Caco-2 (cell line): ENCODE measurements at places on chromosomes 3 and 15. TPM values are rescaled to one million over a fixed set of nuclear protein-coding genes. Genes with fewer than 3 reads are reported as not detected.

- no peak for DNase-seq
These were observed 6.3 kb upstream of the CCR4 start for GRCh38 chr3:32945136-32945535.

DNA sequence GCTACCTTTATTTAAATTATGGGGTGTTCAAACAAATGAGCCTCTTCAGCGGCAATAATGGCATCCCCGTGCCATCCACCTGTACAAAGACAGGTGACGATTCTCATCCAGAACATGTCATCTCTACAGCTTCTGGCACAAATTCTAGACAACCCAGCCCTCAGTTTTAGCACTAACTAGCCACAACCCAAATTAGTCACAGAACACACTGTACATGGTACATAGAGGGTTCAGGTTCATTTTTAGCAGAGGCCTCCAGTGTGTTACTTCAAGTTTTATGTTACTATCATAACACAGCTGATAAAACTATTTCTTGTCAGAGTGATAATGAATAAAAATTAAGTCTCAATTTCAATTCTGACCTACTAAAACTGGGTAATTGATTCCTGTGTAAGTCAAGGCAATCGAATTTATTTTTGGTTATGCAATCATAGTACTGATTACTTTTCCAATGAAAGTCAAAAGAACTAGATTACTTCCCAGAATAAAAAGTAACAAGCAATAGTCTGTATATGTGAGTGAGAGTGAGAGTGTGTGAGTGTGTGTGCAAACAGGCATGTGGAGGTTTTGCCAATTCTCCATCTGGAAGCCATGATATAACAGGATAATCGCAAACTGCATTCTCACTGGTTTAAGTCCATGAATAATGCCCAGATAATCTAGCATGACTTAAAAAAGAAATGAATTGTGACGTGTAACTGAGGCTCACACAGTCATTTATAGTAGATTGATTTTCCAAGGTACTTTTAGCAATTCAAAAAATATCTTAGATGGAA, 37.4 kb downstream of the SHQ1 start:
- no peak for DNase-seq

GRCh38 chr3:132368515-132368914, 48.8 kb upstream of the DNAJC13 start:
- DNase-seq, result no peak

DNA sequence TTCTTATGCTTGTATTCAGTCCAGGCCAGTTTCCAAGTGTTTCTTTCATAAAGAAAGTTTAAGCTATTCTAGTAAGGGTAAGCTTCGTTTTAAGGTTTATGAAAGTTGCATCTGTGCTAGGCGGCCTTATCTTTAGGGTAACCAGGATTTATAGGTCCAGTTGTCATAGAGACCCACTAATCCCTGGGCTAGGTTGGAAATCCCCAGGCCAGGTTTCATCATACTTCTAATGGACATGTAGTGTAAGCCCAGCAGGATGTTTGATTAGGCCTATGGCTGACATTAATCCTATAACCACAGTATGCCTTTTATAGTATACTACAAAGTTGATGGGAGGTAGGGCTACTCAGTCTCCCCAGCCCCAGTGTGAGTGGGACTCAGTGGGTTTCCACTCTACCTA, 312.4 kb downstream of the CACNA2D3 start:
- DNase-seq, result no peak

DNA sequence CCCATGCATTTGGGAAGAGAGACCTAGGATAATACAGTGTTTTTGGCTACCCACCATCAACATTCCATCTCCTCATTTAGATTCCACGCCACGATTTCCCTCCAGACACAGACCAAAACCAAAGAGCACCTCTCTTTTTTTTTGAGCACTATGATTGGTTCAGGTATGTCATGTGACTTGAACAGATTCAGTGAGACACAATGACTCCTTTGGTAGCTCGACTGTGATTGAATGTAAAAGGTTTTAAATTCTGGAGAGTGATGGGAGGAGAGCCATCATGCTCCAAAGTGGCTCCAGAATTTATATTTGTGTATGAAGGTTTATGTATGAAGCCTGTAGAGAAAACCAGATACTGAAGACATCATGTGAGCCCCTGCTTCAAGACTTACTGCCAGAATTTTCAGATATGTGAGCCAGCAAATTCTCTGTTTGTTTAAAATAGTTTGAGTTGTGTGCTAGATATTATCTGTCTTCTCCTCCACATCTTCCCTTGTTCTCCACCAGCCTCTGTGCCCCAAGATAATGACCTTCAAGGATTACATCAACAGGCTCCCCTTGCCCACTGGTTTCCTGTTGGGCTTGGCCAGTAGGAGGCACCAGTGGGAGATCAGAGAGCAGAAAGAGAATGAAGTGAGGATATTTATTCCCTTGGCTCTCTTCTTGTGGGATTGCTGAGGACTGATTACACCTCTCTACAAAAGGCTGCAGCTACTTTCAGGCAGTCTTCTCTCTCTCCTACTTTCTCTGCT, 12.5 kb downstream of the MYD88 start:
- no peak for DNase-seq

GRCh38 chr3:133775309-133775708, 29.1 kb downstream of the TF start:
- no peak for DNase-seq

- no peak for DNase-seq
These were observed 6.7 kb downstream of the VGLL3 start for GRCh38 chr3:86984271-86984670.

DNA sequence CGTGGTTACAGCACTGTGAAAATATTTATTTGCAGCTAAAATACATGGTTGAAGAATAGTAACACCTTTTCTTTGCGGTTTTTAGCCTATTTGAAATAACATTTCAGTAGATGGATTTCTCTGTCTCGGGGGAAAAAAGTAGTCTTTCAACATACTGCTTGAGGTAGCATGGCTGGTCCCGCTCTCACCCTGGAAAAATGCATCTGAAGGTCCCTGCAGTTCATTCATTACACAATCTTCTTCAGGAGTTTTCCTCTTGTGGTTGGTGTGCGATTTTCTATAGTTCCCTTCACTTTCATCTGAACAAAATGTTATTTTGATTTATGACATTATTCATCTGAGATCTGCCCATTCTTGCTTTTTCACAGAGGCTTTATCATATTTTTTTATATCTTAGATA, 75.9 kb downstream of the STRIT1 start:
- no peak for DNase-seq

- no peak for DNase-seq
These were observed 83.0 kb upstream of the KCNAB1 start for GRCh38 chr3:156037356-156037755.

GRCh38 chr3:15367059-15367458, 34.7 kb upstream of the SH3BP5 start:
- DNase-seq, result no peak

DNA sequence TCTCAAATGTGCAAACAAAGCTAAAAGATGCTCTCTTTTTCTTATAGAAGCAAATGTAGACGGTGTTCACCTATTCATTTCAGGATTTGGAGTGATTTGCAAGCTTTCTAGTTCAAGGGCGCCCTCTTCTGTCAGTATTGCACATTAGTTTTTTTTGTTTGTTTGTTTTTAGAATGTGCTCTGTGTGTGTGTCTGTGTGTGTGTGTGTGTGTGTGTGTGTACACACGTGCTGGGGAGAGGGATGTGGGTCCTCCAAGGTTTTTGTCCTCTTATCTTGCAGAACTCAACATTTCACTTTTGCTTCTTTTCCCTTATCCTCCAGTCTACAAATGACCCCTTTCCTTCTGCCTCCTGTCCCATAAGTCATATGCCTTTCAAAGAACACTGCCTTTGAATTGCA, 23.5 kb downstream of the DNAH1 start:
- peak; percentile 55 for DNase-seq

DNA sequence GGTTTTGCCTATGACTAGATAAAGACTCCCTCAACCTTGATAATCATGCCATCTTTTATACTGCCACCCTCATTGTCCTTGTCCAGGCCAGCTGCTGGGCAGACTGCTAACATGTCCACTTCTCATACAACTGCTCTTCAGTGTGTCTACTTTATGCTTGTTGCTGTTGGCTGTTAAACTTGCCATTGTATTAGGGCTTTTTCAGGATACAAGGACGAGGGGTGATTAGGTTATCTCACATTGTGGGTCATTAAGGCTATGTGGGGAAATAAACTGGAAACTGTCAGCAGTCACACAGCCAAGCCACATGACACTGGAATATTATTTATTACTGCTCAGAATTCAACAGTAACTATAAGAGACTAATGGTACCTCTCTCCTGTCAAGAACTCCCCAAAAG, 36.1 kb downstream of the STARD9 start:
- DNase-seq, result no peak

DNA sequence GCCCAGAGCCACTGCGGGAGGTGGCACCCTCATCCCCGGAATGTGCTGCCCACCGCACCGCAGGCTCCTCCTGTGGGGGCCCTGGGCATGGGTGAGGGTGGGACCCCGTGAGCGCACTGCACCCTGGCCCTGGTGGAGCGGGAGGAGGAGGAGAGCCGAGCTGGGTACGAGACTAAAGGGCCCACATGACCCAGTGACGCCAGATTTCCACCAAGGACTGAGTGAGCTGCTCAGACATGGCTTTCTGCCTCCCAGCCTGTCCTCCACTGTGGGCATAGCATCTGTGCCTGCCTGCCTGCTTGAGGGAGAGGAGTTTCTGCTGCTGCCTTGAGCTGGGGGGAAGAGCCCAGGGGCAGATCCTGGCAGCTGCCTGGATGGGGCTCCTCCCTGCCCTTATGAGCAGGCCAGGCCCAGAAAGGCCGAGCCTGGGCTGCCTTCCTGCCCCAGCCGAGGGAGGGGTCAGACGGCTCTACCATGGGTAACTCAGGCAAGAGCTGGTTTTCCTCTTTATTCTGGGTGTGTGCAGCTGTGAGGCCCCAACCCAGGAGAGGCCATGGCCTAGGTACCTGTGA, 88.4 kb downstream of the VGLL4 start:
- DNase-seq, result no peak

DNA sequence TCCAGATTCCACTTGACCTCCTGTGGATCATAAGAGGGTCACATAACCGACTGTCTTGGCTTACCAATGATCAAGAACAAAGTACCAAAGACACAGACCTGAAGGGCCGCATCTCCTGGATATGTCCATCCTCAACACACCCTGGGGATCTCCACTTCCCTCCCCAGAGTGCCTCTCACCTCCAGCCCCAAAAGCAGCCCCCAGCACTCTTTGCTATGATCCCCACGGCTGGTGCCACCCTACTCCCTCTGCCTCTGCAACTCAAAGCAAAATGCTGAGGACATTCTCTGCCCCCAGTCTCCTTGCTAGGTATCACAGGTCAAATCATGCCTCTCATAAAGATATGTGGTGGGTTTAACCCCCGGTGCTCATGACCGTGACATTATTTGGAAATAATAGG, 32.7 kb downstream of the SLCO2A1 start:
- DNase-seq, result no peak

GRCh38 chr3:74844428-74844827, 230.0 kb upstream of the CNTN3 start:
- DNase-seq, result no peak

GRCh38 chr15:75145027-75145841, 56.4 kb upstream of the C15orf39 start:
- DNase-seq, result peak; percentile 30

DNA sequence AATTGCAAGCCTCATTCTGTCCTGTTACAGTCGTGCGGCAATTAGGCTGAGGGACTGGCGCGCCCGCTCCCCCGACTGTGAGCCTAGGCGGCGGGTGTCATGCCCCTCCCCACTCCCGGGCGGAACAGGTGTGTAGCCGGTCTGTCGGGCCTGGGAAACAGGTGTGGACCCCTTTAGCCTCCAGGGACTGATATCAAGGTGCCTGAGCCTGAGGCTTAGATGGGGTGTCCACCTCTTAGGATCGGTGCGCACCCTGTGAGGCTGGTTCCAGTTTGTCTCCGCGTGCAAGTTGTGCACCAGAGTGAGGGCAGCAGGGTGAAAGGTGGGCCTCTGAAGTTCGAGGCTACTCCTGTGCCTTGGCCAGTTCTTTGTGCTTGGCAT, 686 bp downstream of the VPS8 start:
- no peak for DNase-seq

SLC12A1 gene
- total RNA-seq, result not detected in 2 replicates

CYP1A1 gene
- total RNA-seq, result 55.5 and 73.8 TPM in 2 replicates

LPP gene
- 120 and 147 TPM in 2 replicates for total RNA-seq

CCDC13 gene
- total RNA-seq, result 0.82 and 1.4 TPM in 2 replicates

PLAAT1 gene
- total RNA-seq, result 0.51 and 1.5 TPM in 2 replicates

GOLGA8G gene
- total RNA-seq, result not detected in 2 replicates

IFT122 gene
- total RNA-seq, result 21.9 and 30.0 TPM in 2 replicates

ALPK3 gene
- total RNA-seq, result 0.43 and 0.95 TPM in 2 replicates
